ENCODE measurements at places on chromosomes 5 and 9.
A peak's percentile ranks its signal among the peaks of the same experiment; 100 is the strongest.

GRCh38 chr5:95708876-95709275 lies 22.3 kb upstream of the RHOBTB3 start:
- DNase-seq, result no peak

DNA sequence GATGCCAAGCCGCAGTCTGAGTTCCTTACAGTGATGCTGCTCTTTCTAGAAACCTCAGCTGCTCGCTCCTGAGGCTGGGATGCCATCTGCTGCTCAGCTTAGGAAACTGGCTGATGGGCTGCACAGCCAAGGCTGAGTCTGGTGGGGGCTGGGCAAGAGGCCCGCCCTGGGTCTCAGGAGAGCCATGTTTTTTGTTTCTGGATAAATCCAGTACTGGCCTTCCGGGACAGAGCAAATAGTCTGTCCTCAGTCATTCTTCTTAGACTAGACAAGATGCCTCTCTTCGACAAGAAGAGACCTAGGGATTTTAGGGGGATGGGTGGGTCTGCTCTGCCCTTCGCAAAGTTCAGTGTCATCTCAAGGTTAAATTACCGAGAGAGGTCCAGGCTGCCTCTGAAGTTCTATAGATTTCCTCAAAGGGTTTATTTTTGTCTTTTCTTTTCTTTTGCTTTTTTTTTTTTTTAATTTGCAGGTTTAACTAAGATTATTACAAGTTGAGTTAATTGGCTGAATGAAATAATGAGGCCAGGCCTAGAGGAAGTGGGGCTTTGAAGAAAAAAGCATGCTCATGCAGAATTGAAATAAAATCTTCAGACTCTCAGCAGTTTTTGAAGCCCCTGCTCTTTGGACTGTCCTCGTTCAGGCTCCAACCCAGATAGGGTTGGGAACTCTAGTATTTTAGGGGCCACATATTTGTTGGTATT lies 30.6 kb upstream of the MATR3 start:
- peak; percentile 71 for DNase-seq

DNA sequence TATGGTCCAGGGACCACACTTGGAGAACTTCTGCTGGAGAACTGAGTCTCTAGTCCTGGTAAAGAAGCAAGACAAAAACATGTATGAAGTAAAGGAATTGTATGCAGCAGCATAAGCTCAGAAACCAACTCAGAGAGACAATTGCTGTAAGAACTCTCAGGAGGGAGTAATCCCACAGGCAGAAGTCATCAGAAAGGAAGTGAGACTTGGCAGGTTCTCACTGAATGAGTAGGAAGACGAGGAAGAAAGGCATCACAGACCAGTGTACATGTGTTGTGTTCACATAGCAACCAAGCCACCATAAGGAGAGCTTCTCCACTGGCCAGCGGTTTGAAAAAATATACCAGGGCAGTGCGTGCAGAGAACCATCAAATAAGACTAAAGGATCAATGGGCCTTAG lies 57.9 kb upstream of the FST start:
- no peak for DNase-seq

GRCh38 chr9:125822160-125822559 lies 75.0 kb downstream of the PBX3 start:
- DNase-seq, result no peak

DNA sequence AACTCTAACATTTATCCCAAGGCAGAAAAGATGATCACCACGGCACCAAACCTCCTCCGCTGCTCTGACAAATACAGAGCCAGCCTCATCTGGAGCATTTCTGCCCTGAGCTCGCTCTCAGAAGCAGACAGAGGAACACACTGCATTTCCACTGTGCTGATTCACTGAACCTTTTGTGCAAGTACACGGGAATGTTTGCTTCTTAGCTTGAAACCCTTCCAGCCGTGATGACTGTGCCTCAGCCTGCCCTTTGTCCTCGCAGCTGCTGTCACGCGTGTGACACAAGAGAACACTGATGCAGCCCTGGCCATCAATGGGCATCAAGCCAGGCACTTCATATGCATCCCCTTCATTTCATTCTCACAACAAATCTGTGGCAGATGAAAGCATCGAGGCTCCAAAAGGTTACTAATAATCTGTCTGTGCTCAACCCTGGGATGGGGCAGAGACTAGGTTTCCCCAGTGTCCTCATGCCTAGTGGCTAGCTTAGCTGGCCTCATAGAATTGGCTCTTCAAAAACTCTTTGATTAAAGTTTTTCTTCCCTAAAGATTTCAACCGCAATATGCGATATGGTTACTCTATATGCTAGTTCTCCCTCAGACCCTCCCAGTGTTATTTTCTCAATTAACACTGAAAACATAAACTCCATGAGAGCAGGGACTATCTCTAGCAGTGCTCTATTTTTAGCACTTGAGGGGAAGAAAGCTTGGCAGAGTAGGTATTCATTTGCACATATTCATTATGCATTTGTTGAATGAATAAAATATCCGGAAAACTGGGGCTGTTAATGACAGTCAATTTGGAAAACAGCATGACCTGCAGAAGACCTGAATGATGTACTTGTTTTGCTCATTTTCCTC lies 7.3 kb downstream of the CDC14B start:
- DNase-seq, result no peak

- DNase-seq, result no peak
Measured at GRCh38 chr5:43207601-43208000, 15.6 kb downstream of the NIM1K start.

- DNase-seq, result no peak
Measured at GRCh38 chr9:11868795-11869194, 824.4 kb upstream of the TYRP1 start.

GRCh38 chr9:122164286-122164685 lies 4.6 kb downstream of the MORN5 start:
- DNase-seq, result no peak

GRCh38 chr5:1673042-1673677 lies 126.5 kb downstream of the MRPL36 start:
- DNase-seq, result no peak

DNA sequence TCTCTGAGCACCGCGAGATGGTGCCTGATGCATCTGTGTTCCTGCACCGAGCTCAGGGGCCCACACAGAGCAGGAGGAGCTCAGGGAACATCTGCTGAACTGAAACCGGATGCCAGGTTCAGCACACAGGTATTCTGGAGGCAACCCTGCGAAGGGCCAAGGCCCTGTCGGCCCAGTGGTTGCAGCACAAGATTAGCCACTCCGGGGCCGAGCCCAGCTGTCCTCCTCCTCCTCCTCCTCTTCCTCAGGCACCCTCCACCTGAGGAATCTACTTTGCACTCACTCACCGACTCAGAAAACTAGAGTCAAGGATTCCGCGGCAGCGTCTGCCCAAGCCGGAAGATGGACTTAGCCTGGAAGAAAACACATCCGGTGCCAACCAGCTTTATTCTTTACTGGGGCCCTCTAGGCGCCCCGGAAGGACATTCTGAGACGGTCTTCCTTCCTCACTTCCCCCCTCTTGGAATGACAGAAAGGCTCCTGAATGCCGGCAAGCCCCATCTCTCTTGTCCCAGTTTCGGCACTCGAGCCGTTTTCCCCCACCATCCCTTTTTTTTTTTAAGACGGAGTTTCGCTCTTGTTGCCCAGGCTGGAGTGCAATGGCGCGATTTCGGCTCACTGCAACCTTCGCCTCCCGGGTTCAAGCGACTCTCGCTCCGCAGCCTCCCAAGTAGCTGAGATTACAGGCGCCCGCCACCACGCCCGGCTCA lies at the start of gene ZBTB6:
ZBTB6 (minus strand) TSS at position 360 of the 710 bp plus-strand sequence. CDS start 1,251 bp downstream, outside the sequence.
- peak; percentile 72 for DNase-seq

- no peak for DNase-seq
Measured at GRCh38 chr9:82191082-82191770, 202.7 kb downstream of the SPATA31D1 start.

- DNase-seq, result no peak
Measured at GRCh38 chr9:70427161-70427945, 12.9 kb upstream of the KLF9 start.

DNA sequence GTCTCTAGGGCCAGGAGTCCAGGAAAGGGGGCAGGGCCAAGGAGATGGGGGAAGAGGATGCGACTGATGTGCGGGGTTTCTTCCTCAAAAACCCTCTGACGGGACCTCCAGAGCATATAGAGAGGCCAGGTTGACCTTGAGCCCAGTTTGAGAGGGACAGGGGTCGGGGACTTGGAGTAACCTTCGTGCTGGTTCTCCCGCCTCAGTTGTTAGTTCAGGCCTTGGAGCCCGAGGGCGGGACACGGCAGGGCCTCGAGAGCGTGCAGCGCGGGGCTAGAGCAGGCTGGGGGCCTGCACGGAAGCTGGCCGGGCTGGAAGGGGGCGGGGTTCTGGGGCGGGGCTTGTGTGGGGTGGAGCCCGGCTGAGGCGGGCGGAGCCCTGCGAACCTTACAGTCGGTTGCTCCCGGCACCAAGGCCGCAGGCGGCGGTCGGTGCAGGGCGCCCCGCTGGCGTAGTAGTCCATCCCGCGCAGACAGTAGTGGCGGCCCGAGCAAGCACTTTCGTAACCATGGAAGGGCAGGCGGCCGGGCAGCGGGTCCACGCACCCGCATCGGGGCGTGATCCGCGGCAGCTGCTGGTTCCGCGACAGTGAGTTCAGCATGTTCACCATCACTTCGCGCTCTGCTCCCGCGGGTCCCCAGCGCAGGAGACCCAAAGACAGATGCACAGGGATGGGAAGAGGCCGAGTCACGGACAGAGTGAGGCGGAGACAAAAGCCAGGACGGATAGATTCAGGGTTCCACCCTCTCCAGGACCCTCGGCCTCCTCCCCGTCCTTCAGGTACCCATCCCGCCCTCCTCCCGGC lies 4.0 kb upstream of the MYORG start:
- DNase-seq, result peak; percentile 77

- DNase-seq, result no peak
Measured at GRCh38 chr9:78320875-78321496, 24.1 kb downstream of the PSAT1 start.

DNA sequence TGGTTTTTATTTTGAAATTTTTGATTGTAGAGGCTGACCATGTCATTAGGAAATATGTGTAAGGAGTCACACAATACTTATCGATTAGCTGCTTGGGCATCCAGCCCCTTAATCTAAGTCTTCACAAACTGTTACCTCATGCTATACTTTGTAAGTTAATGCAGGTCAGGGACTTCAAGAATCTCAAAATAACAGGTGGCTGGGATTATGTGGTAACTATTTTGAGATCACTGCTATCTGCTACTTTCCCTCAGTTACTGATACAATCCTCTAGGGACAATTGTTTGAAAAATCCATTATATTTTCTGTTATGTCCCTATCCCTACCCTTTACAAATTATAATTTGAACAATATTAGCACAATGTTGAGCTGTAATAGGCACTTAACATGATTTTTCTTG lies 21.7 kb downstream of the FTMT start:
- no peak for DNase-seq

- no peak for DNase-seq
Measured at GRCh38 chr9:13576101-13576500, 296.6 kb upstream of the MPDZ start.

GRCh38 chr5:88964831-88965230 lies 81.8 kb upstream of the MEF2C start:
- DNase-seq, result no peak

Measured in stimulated activated CD4-positive, alpha-beta T cell treated with anti-CD3 and anti-CD28 coated beads, Interleukin-2, amount 100 ng/mL, for 24 hours (primary cell).